ENCODE measurements at places on chromosomes 4 and X. TPM values are rescaled to one million over a fixed set of nuclear protein-coding genes. Genes with fewer than 3 reads are reported as not detected.

CXCL6 gene
- total RNA-seq, result not detected

LONRF3 gene
- 11.2 TPM for total RNA-seq

PABPC1L2A gene
- total RNA-seq, result not detected

DMD gene
- total RNA-seq, result 0.73 TPM

SLC10A6 gene
- total RNA-seq, result not detected

SLITRK4 gene
- total RNA-seq, result not detected

COL25A1 gene
- total RNA-seq, result not detected

RAB9B gene
- 0.20 TPM for total RNA-seq

KCND1 gene
- total RNA-seq, result 0.85 TPM

GRCh38 chr4:26150948-26151347 lies 169.9 kb upstream of the RBPJ start:
- no peak for DNase-seq

DNA sequence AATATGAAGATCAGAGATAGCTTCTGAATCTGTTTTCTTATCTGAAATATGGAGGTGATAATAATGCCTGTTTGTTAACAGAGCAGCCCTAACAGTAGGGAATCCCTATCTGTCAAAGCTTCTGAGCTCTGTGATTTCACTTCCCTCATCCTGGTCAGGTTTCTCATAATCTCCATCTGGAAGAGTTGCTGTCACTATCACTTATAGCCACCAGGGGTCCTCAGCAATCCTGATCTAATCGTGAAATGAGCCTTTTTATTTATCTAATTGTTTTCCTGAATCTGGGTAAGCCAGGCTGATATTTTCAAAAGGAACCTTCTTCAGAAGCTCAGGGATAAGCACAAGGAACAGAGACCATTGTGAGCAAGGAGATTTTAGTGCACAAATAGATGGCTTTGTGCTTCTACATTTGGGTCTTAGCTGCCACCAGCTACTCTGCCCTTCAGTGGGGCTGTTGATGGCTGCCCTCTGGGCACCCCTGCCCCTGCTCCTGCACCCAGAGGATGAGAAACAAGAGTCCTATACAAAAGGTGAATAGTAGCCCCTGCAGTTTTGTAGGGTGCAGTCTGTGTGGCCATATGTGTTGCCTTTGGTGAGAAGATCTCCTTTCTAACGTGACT lies 196.4 kb upstream of the RADX start:
- DNase-seq, result no peak

DNA sequence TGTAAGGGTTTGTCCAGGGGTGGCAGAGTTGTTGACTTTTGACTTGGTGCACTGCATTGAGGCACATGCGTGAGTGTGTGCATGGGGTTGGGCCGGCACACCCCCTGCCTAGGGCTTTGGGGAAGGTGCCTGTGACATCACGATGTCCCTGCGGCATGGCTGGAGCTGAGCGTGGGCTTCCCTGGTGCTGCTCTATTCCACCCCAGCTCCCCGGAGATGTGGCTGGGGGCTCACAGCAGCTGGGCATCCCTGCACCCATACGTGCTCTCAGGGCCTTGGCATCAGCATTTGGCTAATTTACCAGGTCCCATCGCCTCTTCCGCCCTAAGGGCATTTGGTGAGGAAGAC lies 5.7 kb downstream of the PSAPL1 start:
- DNase-seq, result no peak

DNA sequence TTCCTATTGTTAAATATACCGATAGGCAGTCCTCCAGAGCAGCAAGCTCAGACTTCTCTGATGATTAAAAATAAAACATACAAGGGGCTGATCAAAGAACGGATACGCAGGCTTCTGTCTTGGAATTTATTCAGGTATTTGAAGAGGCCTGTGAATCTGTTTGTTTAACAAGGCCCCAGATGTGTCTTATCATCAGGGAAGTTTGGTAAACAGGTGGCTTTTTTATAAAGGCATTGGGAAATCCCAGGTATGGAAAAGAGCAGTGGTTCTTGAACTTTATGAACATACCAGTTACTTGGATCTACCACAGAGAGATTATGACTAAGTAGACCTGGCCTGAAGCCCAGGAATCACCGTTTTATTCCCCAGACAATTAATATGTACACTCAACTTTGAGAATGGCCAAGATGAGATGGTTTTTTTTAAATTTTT lies 47.9 kb downstream of the SOWAHB start:
- no peak for DNase-seq
